ENCODE measurements at places on chromosomes 6 and 20. TPM values are rescaled to one million over a fixed set of nuclear protein-coding genes. Genes with fewer than 3 reads are reported as not detected.

GRCh38 chr6:147700436-147701209, 192.1 kb downstream of the SAMD5 start:
- no peak for DNase-seq

- no peak for DNase-seq
These were observed 53.1 kb upstream of the VSX1 start for GRCh38 chr20:25135031-25135430.

DNA sequence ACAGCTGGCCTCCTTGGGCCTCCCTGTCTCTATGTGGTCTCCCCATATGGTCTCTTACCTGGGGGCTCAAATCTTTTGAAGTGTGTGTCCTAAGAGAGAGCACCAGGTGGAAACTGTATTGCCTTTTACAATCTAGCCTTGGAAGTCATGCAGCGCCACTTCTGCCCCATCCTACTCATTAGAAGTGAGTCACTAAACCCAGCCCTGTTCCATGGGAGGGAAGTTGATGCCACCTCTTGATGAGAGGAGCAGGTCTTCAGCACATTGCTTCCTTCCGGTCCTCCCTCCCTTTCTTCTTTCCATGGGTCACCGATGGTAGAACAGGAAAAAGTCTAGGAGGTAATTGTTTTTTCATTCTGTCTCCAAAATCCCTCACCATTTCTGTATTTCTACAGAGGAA, 156.3 kb downstream of the FOXA2 start:
- DNase-seq: no peak

GID8 gene
- polyA plus RNA-seq: 25.5 TPM

DNA sequence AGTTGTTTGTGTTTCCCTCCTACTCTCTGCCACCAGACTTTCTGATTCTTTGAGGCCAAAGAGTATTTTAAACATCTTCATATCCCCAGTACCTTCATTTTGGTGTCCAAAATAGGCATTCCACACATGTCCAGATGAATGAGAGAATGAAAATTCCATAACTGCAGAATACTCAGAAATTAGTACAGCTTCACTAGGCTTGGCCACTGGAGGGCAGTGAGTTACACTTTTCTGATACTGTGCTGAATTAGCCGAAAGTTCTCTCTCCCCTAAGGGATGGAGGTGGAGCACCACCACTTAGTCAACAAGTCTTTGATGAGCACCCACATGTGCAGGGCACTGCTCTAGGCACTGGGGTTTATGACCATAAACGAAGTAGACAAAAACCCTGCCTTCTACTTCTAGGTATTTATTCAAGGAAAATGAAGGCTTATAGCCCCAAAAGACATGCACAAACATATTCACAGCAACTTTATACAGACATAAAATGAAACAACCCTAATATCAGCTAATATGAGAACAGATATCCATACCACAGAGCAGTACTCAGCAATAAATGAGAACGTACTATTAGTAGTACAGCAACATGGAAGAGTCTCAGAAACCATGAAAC, 46.1 kb upstream of the TMEM217 start:
- DNase-seq: peak; percentile 60
